ENCODE measurements at places on chromosomes 7 and 10. TPM values are rescaled to one million over a fixed set of nuclear protein-coding genes. Genes with fewer than 3 reads are reported as not detected.

TEX47 gene
- not detected for total RNA-seq

NKX6-2 gene
- not detected for total RNA-seq

ARHGEF5 gene
- total RNA-seq: 2.7 TPM

PKD1L1 gene
- total RNA-seq: 0.79 TPM

CPA4 gene
- 337 TPM for total RNA-seq

NRAP gene
- total RNA-seq: not detected

CYP2C8 gene
- total RNA-seq: not detected

FGL2 gene
- total RNA-seq: not detected

DYNC1I1 gene
- total RNA-seq: 2.2 TPM

HTRA1 gene
- total RNA-seq: 40.8 TPM

HHEX gene
- total RNA-seq: 9.6 TPM

PITRM1 gene
- total RNA-seq: 85.3 TPM

OPN4 gene
- not detected for total RNA-seq

NEUROG3 gene
- total RNA-seq: not detected

GRCh38 chr10:70992436-70992835 lies 104.1 kb upstream of the PCBD1 start:
- DNase-seq: no peak

DNA sequence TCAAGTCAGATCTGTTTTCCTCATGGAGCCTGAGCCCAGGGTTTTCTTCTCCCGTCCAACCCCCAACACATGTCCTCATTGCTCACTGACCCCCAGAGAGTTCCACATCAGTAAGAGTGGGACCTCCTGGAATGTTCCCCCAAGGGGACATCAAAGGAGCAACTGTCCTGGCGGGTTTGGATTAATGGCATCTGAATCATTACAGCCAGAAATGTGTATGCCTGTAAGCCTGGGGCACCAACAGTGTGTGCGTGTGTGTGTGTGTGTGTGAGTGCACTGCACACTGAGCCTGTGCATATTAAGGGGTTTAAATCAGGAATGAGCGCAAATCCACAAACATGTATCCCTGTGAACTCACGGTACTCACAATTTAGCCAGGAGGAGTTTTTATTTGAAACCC lies 222.3 kb downstream of the PLXNA4 start:
- no peak for DNase-seq

DNA sequence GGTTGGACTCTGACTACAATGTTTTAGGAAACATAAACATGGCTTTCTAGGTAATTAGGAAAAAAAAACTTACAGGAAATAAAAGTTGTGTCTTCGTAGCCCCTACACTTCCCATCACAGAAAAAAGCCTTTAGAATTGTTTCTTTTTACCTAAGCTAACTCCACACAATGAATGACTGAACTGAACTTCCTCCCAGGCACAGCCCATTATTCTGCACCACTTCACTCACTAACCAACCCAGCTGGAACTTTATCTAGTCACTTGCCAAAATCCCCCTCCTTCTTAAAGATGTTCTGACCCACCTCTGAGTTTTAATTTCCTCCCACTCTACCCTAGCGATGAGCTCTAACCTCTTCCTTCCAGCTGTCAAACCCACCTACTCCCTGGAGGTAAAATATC lies 91.7 kb upstream of the MEOX2 start:
- no peak for DNase-seq

DNA sequence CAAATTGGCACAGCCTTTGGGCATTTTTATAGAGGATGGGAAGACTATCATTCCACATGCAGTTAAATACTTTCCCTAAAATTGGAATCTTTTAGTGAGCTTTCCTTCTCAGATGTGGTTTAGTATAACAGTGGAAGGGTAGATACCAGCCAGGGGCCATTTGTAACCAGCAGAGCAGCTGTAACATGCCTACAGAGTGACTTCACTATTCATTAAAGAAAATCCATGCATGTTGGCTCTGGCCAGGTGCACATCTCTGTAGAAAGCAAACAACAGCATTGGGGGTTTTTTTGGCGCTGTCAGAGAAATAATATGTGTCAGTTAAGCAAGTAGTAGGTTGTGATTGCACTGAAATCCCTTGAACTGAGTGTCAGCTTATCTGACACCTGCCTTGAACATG lies 115.6 kb downstream of the LHFPL3 start:
- DNase-seq: no peak

DNA sequence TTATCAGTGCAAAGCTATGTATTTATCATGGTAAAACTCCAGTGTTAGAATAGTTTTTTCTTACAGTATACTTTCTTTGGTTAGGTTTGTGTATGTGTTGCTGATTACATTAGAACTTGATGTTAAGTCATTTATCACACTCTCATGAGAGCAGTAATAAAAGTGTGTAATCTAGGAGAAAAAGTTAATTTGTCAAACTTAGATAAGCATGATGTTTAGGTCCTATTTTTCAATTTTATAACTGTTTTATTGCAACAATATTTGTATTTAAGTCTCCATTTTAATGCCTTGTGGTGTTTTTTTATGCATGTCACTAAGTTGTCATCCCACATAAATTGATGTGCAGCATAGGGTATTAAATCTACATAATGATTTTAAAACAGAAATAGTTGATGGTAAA lies 28.8 kb upstream of the DNAH11 start:
- DNase-seq: no peak

GRCh38 chr10:99525897-99526296 lies 6.8 kb upstream of the NKX2-3 start:
- no peak for DNase-seq

GRCh38 chr7:4871056-4871680 lies 9.3 kb upstream of the PAPOLB start:
- no peak for DNase-seq

GRCh38 chr10:58754469-58755339 lies 242.0 kb downstream of the BICC1 start:
- peak; percentile 46 for DNase-seq

GRCh38 chr7:156802214-156802613 lies 90.8 kb downstream of the LMBR1 start:
- DNase-seq: no peak

GRCh38 chr7:100706672-100707311 lies 871 bp downstream of the POP7 start:
- DNase-seq: no peak

DNA sequence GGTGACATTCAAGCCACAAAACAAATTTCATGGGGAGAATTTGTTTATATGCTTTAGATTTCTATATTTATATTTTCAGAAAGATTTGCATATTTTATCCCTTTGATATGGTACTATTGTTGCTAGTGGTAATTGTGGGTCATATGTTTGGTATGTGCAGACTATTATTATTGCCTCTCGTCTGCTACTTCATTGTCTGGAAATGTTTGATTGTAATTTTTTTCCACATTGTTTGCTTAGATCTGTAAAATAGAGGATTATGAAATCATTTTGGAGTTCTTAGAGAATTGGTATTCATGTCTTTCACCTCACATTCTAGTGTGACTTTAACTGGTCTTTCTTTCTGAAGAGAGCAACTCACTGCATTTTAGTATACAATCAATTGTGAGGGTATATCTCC lies 44.7 kb downstream of the MYO3A start:
- no peak for DNase-seq

GRCh38 chr10:102120142-102120990 lies at the start of gene LDB1:
TSS of gene LDB1 (minus strand) at chr10:102120368. CDS start at chr10:102120110, 258 bp downstream.
- peak; percentile 66 for DNase-seq

GRCh38 chr7:47373871-47374451 lies 207.9 kb downstream of the TNS3 start:
- DNase-seq: no peak

DNA sequence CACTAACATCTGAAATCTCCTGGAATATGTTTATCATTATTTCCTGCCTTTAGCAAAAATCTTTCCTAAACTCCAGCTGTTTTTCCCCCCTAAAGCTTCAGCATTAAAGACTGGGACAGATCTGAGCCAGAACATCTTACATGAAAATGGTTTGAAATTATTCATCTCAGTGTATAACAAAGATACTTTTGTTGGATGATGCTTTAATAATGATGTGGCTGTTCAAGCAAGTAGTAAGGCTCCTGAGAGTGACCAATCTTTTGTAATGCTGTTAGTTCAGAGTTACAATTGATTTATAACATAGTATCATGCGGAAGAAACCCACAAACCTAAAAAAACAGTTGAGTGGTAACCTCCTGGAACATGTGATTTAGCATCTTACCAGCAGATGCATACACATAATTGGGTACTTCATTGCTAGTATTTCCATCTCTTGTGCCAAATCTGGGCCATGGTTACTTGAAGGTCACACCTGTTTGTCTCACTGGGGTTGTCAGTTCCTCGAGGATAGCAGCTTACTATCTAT lies 1.5 kb downstream of the BZW2 start:
- no peak for DNase-seq

DNA sequence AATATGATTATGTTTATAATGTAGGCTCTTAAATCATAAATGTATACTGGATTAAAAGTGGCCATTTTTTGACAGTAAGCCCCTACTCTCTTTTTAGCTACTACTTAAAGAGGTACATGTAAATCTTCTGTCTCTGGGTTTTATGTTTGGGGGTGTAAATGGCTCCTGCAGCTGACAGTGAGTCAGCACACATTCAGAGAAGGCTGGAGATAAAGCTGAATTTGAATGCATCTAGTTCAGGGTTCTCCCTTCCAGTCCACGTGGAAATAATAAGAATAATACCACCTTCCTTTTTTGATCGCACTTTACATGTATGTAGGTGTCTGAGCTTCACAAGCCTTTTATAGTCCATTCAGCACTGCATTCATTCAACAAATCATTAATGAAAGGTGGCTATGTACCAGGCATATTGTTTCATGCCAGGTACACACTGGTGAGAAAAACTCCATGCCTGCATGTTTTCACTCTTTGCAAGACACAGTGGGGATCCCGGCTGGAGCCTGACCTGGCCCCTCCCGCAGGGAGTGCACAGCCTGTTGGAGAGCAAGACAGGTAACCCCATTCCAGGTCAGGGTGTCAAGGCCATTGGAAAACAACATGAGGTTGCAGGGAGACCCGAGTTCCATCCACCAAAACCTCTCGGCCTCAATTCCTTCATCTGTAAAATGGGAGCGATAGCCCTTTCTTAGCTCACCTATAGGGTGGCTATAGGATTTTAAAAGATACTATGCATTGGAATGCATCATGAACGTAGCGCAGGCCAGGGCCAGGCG lies 107.5 kb upstream of the ANLN start:
- DNase-seq: no peak

GRCh38 chr10:7291487-7292270 lies 119.2 kb downstream of the SFMBT2 start:
- DNase-seq: peak; percentile 50

DNA sequence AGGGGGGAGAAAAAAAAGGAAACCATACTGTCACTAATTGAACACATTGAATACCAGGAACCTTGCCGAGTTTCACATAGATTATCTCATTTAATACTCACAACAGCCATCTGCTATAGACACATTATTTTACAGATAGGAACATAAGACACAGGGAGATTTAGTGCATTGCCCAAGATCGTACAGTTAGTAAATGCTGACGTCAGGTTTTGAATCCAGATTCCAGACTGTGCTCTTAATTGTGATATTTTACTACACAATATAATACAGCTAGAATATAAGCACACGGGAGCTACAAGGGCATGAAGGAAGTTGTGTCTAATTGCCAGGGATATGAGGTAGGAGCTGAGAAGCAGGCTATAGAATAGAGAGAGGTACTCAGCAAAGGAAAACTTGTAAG lies 93.9 kb upstream of the MINDY3 start:
- no peak for DNase-seq

- DNase-seq: no peak
These were observed 184.5 kb downstream of the TRIL start for GRCh38 chr7:28773423-28774145.

DNA sequence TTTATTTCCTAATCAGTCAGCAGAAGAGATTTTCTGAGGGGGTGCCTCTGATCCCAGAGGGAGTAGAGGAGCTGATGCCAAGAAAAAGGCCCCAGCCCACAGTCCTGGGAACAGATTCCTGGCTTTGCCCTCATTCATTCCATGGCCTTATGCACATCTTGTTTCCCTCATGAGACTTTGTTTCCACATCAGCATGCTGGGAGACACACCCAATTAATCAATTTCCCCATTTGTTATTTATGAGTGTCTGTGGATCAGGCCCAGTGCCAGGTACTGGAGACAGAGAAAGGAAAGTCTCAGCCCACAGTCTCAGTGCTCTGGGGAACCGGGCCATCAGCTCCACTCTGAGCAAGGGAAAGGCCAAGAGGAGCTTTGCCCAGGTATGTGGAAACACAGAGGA lies 496.2 kb upstream of the ZMIZ1 start:
- no peak for DNase-seq

GRCh38 chr7:27936768-27937102 lies 196.8 kb downstream of the TAX1BP1 start:
- no peak for DNase-seq

GRCh38 chr10:44986670-44987069 lies 8.1 kb upstream of the DEPP1 start:
- no peak for DNase-seq

DNA sequence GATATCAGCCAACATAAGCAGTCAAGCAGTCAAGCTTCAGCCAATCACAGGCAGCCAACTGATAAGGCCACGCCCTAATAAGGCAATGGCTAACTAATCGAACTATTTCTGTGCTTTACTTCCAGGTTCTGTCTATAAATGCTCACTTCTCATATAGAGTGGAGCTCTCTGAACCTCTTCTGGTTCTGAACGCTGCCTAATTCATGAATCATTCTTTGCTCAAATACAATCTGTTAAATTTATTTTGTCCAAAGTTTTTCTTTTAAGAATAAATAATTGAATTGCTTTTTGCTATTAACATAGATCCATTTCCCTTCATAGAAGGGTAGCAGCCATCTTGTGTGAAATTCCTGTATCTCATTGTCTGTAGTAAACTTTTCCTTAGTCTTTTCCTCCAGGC lies 97.9 kb upstream of the TMEM72 start:
- no peak for DNase-seq

DNA sequence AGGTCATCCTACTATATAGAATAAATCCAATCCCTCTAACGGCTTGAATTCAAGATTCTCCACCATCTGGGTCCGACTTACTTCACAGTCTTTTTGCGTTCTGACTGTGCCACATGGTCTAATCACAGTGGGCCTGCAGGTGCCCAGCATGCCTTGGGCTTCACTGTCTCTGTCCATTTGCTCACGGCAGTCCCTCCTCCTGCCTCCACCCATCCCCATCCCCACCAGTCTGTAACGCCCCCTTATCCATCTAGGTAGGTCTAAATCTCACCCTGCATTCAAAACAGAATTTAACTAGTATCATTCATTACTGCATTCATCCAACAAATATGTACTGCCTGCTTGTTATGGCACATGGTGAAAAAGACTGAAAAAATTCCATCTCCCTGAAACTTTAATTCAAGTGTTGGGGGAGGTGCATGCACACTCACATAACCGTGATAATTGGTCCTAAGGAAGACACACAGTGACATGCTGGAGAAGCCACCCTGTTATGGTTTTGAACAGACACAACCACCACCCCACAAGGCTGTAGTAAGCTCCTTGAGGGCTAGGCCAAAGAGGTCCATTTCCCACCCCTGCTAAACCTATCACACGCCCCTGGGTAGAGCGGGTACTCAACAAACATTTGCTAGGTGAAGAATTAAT lies 24.2 kb downstream of the SORBS1 start:
- DNase-seq: no peak

- DNase-seq: no peak
These were observed 12.6 kb downstream of the BAZ1B start for GRCh38 chr7:73509463-73509862.

- DNase-seq: no peak
These were observed 255.4 kb downstream of the WDR11 start for GRCh38 chr10:121106611-121107010.

GRCh38 chr10:21090609-21091082 lies 193.5 kb upstream of the NEBL start:
- DNase-seq: no peak
